Right atrium auricular region (tissue), 2 donors: ENCODE measurements at places on chromosomes 4 and X. TPM values are rescaled to one million over a fixed set of nuclear protein-coding genes. Genes with fewer than 3 reads are reported as not detected.

NR3C2 gene
- total RNA-seq = 39.9 TPM

DNA sequence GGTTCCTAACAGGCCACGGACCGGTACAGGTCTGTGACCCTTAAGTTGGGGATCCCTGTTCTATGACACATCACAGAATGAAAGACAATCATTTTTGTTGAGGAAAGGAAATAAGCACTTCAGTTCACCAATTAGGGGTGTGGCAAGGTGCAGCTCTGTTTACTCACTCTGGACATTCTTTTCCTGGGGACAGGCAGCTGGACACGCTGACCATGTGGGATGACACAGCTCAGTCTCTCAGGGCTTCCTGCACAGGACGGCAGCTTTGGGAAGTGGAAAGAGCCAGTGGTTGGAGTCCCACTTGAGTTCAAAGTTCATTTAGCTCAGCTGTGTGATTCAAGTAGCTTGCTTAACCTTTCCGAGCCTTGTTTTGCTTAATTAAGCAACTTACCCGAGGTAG lies 55.7 kb downstream of the NDNF start:
- no peak for DNase-seq

DNA sequence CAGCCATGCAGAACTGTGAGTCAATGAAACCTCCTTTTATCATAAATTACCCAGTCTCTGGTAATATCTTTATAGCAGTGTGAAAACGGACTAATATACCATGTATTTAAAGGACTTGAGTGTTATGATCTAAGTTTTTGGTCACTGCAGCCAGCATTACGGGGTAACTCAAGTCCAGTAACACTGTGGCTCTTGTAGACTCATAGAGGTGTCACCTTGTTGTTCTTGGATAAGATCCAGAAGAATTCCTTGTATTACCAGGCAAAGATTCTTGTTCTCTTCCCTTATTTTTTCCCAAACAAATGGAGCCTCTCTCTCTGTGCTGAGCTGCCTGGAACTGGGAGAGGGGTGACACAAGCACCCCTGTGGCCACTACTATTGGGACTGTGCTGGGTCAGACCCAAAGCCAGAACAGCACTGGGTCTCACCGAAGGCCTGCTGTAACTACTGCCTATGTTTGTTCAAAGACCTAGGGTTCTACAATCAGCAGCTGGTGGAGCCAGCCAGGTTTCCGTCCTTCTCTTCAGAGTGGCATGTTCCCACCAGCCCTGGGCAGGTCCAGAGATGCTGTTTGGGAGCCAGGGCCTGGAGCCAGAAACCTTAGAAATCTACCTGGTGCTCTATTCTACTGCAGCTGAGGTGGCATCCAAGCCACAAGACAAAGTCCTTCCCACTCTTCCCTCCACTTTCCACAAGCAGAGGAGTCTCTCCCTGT lies 43.7 kb upstream of the MED14 start:
- DNase-seq = no peak

DNA sequence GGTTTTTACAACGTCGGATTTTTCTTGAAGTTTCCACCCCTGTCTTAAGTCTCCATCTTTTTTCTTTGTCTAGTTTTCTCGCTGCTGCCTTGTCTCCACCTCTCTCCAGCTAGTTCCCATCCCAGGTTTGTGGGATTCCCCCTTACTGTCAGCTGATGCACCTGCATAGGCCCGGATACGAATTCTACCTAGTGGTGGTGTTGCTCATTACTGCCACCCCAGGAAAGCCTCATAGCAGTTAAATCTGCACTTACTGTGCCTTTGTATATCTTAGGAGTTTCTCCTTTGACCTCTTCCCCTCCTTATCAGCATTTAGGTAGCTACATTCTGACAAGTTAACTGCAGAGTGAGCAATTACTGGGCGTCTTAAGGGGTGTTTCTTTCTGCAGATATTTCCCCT lies 1693.1 kb upstream of the TENM3 start:
- DNase-seq = no peak

- DNase-seq = no peak
Observed at GRCh38 chrX:55056820-55057674, 17.8 kb upstream of the PAGE2B start.

GRCh38 chr4:80295826-80296225 lies 29.4 kb downstream of the FGF5 start:
- no peak for DNase-seq

- peak; percentile 96 for DNase-seq
Observed at GRCh38 chrX:154397888-154398667, at the start of gene RPL10. TSS of gene RPL10 (plus strand) at chrX:154398377. CDS start at chrX:154398520, 143 bp downstream.
